B cell (primary cell): ENCODE measurements at places on chromosomes 2 and 18. TPM values are rescaled to one million over a fixed set of nuclear protein-coding genes. Genes with fewer than 3 reads are reported as not detected.

The PTH2R gene
- 0.73 and 0.84 TPM in 2 replicates for total RNA-seq

DNA sequence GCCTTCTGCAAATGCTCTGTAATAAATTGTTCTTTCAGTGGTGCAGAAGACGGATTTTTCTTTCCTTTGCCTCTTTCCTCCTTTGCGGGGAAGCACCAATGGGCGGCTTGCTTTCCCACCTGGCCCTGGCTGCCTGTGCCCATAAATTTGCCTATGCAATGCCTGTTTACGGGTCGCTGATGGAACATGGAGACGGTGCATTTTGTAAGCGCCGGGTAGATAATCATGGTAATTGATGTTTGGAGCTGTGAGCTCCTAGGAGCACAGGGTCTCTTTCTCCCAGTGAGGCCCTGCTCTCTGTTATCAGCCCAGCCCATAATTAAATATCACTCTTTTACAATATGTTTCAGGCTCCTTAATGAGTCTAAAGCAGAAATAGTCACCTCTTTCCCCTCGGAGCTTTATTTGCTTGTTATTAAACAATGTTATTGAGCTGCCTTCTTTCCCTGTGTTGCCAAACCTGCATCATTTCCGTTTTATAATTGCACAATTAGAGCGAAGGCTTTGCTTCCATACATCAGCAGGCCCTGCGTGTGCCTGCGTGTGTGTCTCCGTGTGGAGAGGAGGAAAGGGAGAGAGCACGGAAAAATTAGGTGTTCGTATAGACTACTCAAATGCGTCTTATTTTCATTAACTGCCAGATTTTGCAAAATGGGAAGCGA, 437.4 kb upstream of the POU3F3 start:
- no peaks in the 10 kb centered on the region for H3K36me3 ChIP-seq
- no peak overlapping the region for H3K27ac ChIP-seq
- H3K4me1 ChIP-seq, result no peaks in the 10 kb centered on the region

The RGPD3 gene
- 0.37 and 0.44 TPM in 2 replicates for total RNA-seq

- H3K27ac ChIP-seq, result no peak overlapping the region
- H3K36me3 ChIP-seq, result no peaks in the 10 kb centered on the region
- no peak overlapping the region for H3K4me3 ChIP-seq
- DNase-seq, result no peak
- no peaks in the 10 kb centered on the region for H3K4me1 ChIP-seq
- no peaks in the 10 kb centered on the region for H3K27me3 ChIP-seq
These were observed 16.0 kb upstream of the PROM2 start for GRCh38 chr2:95258271-95258670.

The CABLES1 gene
- 56.3 and 73.1 TPM in 2 replicates for total RNA-seq

The ANKRD62 gene
- total RNA-seq, result not detected in 2 replicates

DNA sequence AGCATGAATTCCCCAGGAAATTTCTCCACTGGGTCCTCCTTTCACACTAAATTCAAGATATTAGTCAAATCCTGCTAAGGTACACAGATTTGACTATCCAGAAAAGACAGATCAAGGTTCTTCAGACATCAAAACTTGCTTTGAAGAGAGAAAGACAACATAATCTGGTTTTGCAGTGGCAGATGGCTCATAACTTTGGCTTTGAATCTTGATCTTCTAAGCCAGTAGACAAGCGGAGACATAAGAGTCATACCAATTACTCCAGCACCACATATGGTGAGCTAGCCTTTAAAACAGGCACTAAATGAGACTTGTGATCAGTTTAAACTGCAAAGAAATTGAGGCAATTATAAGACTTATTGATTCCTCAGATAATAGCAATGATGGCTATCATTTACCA, 29.3 kb downstream of the PDE11A start:
- no peaks in the 10 kb centered on the region for H3K36me3 ChIP-seq
- H3K27me3 ChIP-seq, result no peaks in the 10 kb centered on the region
- DNase-seq, result no peak
- H3K27ac ChIP-seq, result no peak overlapping the region
- H3K4me1 ChIP-seq, result no peaks in the 10 kb centered on the region

- no peaks in the 10 kb centered on the region for H3K27me3 ChIP-seq
- no peak overlapping the region for H3K4me3 ChIP-seq
- no peaks in the 10 kb centered on the region for H3K4me1 ChIP-seq
- H3K27ac ChIP-seq, result no peak overlapping the region
- no peaks in the 10 kb centered on the region for H3K36me3 ChIP-seq
These were observed 271.7 kb upstream of the DOK6 start for GRCh38 chr18:69128978-69129377.
